ENCODE measurements at places on chromosomes 11 and 22.

DNA sequence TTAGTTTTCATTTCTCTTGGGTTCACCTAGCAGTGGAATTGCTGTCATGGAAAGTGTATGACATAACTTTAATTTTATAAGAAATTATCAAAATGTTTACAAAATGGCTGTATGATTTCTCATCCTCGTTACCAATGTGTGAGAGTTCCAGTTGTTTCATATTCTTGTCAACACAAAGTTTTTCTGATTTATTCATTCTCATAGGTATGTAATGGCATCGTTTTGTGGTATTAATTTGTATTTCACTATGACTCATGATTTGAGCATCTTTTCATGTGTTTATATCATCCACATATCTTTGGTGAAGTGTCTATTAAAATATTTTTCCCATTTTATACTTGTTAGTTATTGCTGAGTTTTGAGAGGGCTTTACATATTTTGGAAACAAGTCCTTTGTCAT lies 5.5 kb downstream of the FAM111B start:
- no peak for DNase-seq

- DNase-seq, result no peak
These were observed 35.6 kb upstream of the TH start for GRCh38 chr11:2207212-2207611.

DNA sequence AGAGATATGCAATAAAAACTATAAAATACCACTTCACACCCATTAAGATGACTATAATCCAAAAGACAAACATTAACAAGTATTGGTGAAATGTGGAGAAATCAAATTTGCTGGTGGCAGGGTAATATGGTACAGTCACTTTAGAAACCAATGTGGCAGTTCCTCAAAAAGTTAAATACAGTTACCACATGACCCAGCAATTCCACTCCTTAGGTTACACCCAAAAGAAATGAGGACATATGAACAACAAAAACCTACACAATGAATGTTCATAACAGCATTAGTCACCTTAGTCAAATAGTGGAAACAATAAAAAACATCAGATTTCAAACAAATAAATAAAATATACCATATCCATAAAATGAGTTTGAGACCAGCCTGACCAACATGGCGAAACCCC lies 52.6 kb downstream of the RDX start:
- DNase-seq, result no peak

DNA sequence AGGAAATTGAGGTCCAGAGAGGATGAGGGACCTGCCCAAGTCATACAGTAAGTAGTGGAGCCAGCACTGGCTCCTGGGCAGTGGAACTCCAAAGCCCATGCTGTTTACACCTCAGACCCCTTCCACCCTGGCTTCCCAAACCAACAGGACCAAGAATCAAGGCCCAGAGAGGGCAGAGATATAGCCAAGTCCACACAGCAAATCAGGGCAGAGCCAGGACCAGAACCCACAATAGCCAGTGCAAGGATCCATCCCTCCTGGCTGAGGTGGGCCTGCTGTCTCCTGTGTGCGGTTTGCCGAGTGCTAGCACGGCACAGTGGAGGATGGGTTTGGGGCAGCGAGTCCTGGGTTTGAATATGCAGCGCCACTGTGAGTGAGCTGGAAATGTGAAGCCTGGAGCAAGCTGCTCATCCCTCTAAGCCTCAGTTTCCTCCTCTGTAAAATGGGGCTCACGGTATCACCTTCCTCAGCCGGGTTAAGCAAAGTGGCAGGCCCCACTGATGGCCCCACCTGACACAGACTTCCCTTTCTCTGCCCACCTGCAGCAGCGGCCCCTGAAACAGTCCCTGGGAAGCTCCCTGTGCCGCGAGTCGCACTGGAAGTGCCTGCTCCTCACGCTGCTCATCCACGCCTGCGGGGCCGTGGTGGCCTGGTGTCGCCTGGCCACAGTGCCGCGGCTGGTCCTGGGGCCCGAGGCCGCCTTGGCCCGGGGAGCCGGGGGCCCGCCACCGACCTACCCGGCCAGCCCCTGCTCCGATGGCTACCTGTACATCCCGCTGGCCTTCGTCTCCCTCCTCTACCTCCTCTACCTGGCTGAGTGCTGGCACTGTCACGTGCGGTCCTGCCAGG lies 2.3 kb downstream of the TMEM151A start:
- DNase-seq, result no peak

DNA sequence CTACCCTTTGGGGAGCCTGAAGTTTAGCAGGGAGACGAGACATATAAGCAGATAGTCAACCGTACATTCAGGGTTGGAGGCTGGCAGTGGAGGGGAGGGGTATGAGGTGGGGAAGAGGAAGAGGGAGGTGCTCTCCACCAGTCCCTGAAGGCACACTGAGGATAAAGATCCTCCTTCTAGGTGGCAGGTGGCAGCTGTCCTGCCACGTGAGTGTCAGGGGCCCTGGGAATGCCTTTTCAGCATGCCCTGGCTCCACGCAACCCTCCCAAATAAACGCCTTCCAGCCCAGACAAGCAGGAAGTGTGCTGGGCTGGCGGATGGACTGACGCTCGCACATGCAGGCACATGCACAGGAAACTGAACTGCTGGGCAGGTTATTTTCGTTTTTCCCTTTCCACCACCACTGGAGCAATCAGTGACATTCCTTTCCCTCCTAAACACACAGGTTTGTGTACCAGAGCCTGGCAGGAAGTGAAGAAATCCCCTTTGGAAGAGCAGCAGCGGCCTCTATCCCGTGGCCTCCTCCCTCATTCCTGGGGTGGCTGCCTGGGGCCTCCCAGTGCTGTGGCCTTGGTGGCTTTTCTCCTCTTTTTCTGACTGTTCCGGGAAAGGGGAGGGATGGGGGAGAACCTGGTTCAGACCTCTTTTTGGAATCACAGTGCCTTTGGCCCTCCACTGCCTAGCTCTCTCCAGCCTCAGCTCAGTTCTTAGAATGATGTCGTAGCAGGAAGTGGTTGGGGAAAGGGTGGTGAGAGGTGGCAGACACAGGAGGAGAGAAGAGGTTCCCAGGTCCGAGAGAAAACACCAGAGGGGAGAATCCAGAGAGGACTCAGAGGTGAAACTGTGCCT lies 157.0 kb upstream of the TIMP3 start:
- DNase-seq, result peak; percentile 66

DNA sequence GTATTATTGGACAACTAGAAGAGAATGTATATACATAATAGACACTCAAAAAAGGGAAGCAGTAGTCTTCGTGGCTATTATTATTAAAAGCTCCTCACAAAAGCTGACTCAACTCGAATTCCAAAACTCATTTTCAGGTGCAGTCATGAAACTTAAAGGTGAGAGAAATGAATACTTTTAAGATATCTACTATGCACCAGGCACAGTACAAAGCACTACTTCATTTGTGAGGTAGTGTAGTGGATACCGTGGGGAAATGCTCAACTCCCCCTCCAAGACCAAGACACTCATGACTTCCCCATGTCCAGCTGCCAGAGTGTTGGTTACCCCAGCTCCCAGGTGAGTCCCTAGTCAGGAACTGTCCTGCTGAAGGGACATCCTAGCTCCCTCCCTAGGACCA lies 2.1 kb downstream of the SYN3 start:
- DNase-seq, result no peak

DNA sequence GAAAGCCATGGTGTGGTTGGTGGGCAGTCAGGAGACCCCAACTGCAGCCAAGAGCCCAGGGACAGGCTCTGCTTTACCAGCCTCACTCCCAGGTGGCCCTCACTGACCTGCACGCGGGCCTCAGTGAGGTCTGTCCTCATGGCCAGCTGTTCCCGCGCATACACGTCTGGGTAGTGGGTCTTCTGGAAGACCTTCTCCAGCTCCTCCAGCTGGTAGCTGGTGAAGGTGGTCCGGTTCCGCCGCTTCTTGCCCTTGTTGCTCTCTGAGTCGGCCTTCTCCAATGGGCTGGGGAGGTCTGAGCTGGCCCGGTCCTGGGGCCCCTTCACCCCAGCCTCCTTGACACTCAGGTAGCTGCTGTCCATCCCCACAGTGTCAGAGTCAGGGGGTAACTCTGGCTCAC lies 34.7 kb downstream of the ALX4 start:
- DNase-seq, result no peak

- DNase-seq, result no peak
These were observed 20.9 kb upstream of the DGCR8 start for GRCh38 chr22:20058989-20059770.

DNA sequence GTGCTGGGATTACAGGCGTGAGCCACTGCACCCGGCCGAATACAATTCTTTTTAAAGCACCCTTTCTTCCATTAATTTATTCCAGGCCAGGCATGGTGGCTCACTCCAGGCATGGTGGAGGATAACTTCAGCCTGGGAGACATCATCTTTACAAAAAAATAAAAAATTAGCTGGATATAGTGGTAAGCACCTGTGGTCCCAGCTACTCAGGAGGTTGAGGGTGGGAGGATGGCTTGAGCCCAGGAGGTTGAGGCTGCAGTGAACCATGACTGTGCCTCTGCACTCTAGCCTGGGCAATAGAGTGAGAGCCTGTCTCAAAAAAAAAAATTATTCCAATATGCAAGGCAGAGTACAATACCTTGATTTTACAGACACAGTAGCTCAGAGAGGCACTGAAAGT lies 11.4 kb downstream of the TAGLN start:
- DNase-seq, result no peak

DNA sequence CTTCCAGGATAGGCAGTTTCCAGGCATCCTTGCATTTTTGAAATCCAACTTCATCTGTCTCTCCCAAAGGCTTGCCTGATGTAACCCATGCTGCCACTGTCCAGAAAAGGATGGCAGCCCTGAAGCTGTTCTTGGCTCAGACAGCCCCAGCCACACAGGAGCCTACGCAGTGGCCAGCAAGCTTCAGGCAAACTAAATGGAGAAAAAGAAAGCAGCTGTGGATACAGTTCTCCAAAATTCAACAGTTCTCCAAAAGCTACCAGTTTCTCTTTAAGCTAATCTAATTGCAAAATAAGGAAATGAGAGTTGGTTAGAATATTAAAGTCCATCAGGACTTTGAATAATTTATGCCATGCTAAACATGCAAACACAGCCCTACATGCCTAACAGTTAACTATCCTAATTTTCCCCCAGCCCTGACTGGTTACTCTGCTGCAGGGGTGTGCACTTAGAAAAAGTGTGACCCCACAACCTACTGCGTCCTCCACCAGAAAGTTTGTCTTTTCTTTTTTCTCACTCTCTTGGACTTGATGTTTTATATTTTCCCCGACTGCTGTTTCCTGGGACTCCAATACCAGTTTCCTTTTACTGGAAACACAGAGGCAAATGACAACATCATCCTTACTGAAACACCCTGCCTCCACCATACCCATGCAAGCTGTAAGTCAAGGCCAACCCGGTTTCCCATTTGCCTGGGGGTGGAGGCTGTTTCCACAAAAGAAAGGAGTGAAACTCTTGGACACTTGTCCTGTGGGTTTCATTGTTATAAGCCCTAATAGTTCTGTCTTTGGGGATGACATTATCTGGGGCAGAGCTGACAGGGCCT lies 69.1 kb upstream of the OR5AN1 start:
- no peak for DNase-seq

- DNase-seq, result no peak
These were observed 16.1 kb downstream of the IGF2 start for GRCh38 chr11:2122907-2123627.

GRCh38 chr11:32847511-32847910 lies 17.8 kb downstream of the PRRG4 start:
- no peak for DNase-seq

GRCh38 chr11:86931548-86932258 lies 23.5 kb downstream of the FZD4 start:
- no peak for DNase-seq

- DNase-seq, result peak; percentile 72
These were observed 7.1 kb downstream of the SLC7A4 start for GRCh38 chr22:21025266-21025665.

GRCh38 chr22:31302006-31302405 lies 9.7 kb upstream of the PIK3IP1 start:
- no peak for DNase-seq

- DNase-seq, result no peak
These were observed at the start of gene CLCF1 for GRCh38 chr11:67372993-67373647. Gene CLCF1, minus strand, starts transcription at chr11:67373598. Its CDS starts 59 bp downstream, at chr11:67373539.

- DNase-seq, result no peak
These were observed 12.5 kb upstream of the MB start for GRCh38 chr22:35629406-35630216.

- no peak for DNase-seq
These were observed 2.0 kb downstream of the IFT27 start for GRCh38 chr22:36773935-36774334.

DNA sequence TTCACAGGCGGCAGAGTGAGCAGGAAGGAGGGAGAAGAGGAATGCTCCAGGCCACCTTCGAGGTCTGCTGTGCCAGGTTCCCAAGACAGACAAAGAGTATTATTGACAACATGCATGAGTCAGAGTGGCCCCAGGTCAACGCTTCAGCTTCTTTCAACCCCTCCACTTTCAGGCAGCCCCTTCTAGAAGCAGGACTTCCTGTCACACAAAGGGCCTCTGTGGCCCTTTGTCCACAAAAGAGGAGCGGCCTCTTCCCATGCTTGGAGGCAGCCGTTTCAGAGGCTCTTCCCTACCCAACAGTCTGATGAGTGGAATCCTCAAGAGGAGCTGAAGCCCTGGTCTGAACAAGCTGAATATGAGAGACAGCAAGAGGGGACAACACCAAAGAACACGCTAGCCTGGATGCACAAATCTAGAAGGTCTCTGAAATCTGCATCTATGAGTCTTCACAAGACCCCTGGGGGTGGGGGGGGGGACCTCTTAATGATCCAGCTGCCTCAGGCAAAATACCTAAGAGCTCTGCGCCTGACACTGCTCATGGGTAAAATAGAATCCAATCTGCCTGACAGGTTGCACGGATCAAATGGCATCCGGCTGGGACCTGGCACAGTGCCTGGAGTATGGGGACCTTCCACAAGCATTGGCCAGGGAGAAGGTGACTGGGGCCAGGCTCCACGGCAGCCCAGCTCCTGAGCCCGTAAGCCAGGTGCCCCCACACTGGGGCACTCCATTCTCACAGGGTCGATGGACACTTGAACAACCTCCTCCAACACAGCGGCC lies 67.5 kb downstream of the PACSIN2 start:
- DNase-seq, result no peak

DNA sequence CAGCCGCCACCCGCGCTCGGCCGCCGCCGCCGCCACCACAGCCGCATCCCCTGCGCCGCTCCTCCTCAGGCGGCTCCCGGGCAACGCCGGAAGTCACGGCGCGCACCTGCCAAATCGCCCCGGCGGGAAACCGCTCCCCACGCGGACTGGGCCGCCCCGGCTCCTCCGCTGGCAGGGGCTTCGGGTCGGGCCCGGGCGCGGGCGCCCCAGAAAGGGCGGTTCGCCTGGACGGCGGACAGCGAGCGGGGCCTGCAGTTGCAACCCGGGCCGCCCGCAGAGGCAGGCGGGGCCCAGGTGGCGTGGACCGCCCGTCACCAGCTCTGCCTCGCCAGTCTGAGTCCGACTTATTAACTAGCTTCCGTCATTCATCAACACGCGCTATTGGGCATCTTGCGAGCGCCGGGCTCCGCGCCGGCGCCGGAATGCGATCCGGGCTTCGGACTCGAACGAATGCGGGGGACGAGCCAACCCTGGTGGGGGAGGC lies at the start of gene HIRA:
TSS of gene HIRA (minus strand) at position 85 of the 484 bp plus-strand sequence. CDS start 257 bp downstream, outside the sequence.
- DNase-seq, result peak; percentile 87

- no peak for DNase-seq
These were observed 56.6 kb downstream of the MACROD1 start for GRCh38 chr11:64109332-64109731.

- no peak for DNase-seq
These were observed 10.4 kb upstream of the FXYD2 start for GRCh38 chr11:117834838-117835443.
